Activated CD4-positive, alpha-beta T cell treated with anti-CD3 and anti-CD28 coated beads, Interleukin-2, amount 10 ng/mL, durations not matched to agents 24 days and 14 days (primary cell): ENCODE measurements at places on chromosomes 11 and 22. TPM values are rescaled to one million over a fixed set of nuclear protein-coding genes. Genes with fewer than 3 reads are reported as not detected.
A peak's percentile ranks its signal among the peaks of the same experiment; 100 is the strongest.

GRCh38 chr22:39294571-39295468 lies 24.6 kb downstream of the RPL3 start:
- DNase-seq = no peak

Gene TRPC6
- total RNA-seq = not detected in 2 replicates

DNA sequence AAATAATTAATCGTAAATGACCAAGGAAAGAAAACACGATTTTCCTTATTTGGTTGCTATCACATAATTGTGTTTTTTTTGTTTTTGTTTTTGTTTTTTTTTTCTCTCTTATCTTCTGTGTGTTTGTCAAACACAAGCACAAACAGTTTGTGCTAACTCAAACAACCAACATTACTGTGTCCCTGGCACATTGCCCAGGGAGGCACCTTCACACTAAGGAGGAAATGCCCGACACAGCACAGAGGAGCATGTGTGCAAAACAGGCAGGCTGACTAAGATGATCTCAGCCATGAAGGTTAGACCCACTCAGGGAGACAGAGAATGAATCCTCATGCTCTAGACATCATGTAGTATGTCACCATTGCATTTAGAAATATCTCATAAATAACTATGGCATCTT lies 130.1 kb downstream of the SOX6 start:
- DNase-seq = no peak

DNA sequence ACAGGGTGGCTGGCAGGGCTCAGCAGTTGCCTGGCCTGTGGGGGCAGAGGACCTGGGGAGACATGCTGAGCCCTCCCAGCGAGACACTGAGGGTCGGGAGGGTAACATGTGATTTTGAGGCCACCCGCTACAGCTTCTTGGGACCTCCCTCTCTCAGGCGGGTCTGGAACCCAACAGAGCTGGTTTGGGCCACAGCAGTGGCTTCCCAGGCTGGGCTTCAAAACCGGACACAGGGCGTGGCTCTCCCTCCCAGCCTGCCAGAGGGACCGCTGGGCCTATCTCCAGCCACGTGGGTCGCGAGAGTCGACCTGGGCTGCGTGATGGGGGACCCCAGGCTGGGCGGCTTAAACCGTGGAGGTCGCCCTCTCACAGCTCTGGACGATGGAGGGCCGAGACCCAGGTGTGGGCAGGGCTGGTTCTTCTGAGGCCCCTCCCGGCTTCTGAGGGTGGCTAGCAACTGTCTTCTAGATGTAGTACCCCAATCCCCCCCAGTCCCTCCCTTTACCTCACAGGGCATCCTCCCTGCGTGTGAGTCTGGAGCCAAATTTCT lies 91.7 kb downstream of the KCNQ1 start:
- no peak for DNase-seq

DNA sequence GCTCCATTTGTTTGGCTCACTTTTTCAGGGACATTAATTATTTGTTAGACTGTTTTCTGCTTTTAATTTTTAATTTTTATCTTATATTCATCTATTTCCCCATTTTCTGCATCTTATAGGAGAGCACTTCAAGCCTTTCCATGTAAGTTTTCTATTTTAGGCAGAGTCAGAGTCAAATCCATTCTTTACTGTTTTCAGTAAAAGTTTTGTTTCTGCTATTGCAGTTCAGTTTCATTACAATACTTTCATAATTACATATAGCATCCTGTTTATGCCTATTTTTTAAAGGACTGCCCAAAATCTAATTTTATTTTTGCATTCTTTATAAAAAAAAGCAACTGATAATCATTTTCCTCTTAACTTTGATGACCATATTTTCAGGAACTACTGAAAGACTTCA lies 3.8 kb upstream of the OR10A5 start:
- DNase-seq = no peak

DNA sequence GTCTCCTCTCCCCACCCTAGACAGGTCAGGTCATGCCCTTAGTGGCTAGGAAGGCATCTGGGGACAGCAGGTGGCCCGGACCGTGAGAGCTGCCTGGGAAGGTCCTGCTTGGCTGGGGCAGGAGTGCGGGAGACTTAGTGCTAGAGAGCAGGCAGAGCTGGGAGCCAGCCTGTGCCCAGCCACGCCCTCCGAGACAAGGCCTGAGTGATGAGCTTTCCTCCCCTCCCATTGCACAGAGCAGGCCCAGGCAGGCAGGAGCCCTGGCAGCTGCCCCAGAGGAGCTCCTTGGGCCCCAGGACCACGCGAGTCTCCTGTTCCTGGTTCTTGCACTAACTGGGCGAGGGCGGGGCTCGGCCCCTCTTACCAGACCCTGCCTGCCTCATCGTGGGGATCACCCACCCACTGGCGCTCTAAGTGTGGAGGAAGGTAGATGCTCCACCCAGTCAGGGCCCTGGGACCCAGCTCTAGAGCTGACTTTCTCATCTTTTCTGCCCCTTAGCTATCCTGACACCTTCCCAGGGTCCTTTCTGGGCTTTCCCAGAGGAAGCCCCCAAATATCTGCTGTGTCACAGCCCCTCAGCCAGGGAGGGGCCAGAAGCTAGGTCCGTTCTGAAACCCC lies 44.9 kb downstream of the MACROD1 start:
- no peak for DNase-seq

DNA sequence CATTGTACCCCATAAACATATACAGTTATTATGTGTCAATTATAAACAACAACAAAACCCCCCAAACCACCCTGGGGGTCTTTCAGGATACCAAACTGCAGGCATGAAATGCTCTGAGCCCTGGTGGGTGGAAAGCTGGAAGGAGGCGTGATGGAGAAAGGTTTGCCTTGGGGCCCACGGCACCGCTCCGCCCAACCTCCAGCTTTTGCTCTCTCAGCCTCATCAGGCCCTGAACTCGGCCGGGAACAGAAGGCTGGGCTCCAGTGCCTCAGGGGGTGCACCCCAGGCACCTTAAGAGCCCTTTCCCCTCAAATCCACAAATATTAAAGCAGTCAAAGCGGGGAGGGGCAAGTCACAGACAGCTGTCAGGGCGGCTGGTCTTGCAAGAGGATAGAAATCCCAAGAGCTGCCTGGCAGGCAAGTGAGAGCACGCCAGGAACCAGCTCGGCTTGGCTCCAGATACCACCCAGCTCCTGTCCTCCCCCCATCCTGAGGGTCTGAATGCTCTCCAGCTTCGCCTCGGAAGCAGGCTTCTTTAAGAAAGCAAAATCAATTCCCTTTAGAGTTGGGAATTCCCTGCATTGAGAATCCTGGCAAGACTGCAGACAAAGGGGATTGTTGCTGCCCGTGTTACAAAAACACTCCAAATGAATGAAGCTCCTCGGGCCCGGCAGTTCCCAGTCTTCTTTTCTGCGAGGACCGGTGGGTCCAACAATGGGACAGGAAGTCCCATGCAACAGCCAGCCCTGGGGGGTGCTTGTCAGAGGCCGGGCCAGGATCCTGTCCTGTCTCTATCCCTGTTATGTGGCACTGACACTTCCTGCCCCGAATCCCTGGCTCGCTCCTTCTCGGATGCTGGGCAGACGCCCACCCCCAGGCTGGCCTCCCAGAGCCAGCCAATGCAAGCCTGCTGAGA lies 80.8 kb downstream of the NAT10 start:
- no peak for DNase-seq

Gene OR51V1
- total RNA-seq = not detected in 2 replicates

Gene FAM111B
- total RNA-seq = 68.4 and 70.1 TPM in 2 replicates

DNA sequence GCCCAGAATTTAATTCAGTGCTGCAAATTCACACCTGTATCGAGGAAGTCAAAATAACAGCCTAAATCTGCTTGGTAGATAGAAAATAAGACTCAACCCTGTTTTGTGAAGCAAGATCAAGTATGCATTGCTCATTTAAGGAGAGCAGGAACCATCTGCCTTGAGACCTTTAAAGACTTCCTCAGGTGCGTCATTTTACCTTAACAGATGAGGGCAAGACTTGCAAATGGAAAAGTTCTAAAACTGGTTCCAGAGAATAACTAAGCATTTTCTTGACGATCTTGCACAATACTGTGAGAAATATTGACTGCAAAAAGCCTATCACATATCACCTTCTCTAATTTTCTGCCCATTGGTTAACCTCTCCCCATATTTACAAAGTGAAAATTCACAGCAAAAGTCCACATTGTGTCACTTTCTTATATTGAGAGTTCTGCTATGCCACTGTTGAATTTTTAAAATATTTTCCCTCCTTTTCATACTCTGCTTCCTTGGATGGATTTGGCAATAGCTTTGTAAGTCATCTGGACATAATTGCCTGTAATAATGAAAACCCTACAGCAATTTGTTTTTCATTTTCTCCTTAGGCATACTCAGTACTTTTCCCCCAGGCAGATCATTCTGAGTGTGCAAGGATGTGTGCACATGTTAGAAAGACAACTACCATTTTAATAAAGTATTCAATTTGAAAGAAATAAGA lies 234.2 kb downstream of the AASDHPPT start:
- peak; percentile 6 for DNase-seq

GRCh38 chr11:89416961-89417360 lies 74.2 kb downstream of the NOX4 start:
- DNase-seq = no peak

- peak; percentile 87 for DNase-seq
Measured at GRCh38 chr11:122981388-122982264, at the start of gene BSX. BSX (minus strand) TSS chr11:122981834; CDS start chr11:122981671, 163 bp downstream.

- no peak for DNase-seq
Measured at GRCh38 chr11:70397336-70397982, 870 bp upstream of the CTTN start.

DNA sequence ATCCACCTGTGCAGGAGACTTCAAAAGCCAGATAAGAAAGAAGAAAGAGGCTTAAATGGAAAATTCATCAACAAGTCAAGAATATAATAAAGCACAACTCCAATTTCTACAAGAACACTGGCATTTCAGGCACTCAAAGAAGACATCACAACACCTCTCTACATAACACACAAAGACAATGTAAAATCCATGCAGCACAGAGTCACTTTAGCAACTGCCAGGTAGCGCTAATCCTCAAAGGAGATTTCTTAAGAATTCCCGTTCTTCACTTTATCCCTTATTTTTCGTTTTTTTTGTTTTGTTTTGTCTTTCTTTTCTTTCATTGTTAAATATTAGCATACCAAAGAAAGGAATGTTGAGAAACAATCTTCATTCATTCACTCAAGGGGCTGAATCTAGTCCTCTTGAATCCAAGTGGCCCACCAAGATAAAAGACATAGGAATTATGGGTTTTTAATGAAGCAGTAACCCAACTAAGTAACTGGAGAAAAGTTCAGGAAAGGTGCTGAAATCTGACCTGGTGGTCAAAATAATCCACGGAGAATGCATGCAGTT lies 95.0 kb downstream of the CADM1 start:
- no peak for DNase-seq

Gene SERPIND1
- not detected in 2 replicates for total RNA-seq

DNA sequence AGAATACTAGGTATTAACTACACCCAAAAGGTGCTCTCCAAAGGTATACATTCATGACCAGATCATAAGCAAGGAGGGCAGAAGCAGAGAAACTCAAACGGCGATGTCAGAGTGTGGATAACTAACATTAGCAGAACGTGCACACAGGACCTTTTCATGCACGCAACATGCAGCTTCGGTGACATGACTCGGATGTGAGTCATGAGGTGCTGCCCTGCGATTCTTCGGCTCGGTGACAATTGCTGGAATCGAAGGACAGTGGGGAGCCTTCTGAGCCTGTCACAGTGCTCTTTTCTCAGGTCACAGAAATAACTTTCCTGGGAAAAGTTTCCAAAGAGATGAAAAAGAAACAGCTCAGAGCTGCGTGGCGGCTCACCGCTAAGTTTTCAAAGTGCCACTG lies 418.5 kb upstream of the SYN3 start:
- no peak for DNase-seq

GRCh38 chr11:126403022-126403581 lies 47.6 kb downstream of the ST3GAL4 start:
- DNase-seq = no peak

Gene CHRM4
- total RNA-seq = 0.80 and 0.84 TPM in 2 replicates

Gene RIMBP3C
- 0.19 and 0.26 TPM in 2 replicates for total RNA-seq

DNA sequence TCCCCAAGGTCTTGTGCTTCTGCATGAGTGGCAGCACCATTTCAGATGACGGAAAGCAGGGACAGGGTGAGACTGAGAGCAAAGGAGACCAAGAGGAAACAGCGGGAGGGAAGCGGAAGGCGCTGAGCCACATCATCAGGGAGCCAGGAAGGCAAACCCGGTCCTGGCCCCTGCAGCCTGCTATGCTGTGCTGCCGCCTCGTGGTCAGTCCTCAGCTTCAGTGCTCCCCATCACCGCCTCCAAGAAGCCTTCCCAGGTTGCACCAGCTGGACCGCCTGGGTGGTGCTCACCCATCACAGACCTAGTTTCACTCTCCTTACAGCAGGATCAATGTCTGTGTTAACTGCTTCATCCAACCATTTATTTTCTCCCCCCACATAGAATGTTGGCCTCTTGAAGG lies 73.0 kb upstream of the PHF21B start:
- peak; percentile 59 for DNase-seq

DNA sequence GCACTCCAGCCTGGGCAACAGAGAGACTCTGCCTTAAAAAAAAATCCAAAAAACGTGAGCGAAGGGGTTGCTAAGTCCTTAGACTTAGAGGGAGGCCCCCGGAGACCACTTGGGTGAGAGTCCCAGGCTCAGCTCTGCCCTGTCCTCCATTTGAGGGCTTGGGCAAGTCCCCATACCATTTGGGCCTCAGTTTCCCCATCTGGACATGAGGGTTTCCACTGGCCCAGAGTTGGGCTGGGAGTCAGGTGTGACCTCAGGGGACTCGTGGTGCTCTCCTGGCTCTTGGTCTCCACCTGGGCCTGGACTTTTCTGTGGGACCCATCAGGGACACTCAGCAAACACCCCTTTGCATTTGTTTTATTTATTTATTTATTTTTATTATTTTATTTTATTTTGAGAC lies 35.2 kb upstream of the CSNK1E start:
- peak; percentile 45 for DNase-seq

Gene OR8D4
- not detected in 2 replicates for total RNA-seq

Gene C22orf31
- total RNA-seq = not detected in 2 replicates

- peak; percentile 95 for DNase-seq
Measured at GRCh38 chr11:124763156-124763947, 1.3 kb upstream of the ESAM start.

Gene MMP27
- not detected in 2 replicates for total RNA-seq

Gene PTPN5
- not detected in 2 replicates for total RNA-seq

DNA sequence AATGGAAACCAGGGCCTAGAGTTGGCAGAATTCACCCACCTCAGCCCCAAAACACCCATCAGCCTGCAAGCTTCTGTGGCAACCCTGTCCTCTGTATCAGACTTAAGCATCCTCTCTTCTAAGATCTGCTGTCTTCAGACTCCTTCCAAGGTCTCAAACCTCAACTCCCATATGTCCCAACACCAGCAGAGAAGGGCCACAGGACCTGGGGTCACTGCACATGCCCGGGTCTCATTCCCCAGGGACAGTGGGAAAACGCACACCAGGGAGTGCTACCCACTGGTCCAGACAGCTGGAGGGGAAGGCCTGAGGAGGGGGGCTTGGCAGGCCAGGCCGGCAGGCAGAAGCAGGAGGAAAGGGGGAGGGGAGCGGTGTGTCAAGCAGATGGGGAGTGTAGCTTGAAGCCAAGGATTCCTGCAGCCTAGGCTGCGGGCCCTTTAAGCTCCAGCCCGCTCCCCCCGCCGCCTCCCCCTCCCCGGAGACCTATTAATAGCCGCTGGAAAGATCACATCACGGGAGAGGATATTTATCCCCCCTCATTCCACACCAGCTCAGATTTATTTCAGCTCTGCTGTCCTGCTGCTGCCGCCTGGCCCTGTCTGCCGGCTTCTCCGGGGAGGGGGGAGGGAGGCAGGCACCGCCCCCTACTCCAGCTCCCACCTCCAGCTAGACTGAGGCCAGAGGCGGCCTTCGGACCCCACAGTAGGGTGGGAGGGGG lies 16.7 kb downstream of the BCL9L start:
- no peak for DNase-seq
